Mesothelial cell of epicardium (in vitro differentiated cells): ENCODE measurements at places on chromosomes 1 and 21.

GRCh38 chr1:248696774-248697173 lies 5.8 kb downstream of the OR14I1 start:
- no peak for DNase-seq

DNA sequence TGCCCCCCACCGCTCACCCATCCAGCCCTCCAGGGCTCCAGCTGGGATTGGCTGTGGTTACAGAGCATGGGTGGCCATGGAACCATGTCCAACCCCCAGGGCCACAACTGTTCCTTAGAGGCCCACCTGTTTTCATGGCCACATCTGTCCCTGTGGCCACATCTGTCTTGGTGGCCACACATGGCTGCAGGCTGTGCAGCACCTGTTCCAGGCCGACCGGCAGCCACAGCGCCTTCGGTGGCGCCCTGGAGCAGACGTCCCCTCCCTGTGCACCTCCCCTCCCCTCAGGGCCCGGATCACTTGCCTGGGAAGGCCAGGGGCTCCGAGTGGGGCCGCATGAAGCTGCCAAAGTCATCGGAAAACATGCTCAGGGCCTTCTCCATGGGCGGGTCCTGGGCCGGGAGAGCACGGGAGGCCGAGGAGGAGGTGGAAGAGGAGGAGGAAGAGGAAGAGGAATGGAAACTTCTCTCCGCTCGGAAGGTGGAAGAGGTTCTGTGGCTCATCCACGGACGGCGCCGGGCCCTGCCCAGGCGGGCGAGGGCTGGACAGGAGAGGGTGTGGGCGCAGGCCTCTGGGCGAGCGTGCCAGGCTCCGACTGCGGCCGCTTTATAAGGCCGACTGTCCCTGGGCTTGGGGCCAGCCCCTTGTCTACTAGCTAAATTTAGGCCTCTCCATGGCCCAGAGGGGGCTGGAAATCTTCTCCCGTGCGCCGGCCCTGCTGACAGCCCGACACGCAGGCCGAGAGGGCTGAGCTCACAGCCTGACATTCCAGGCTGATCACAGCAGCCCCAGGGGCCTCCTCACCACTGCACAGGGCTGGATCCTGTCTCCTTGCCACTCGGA lies at the start of gene HSPB7:
TSS of gene HSPB7 (minus strand) at position 583 of the 843 bp plus-strand sequence. CDS start at position 503, 80 bp downstream.
- peak; percentile 76 for DNase-seq

GRCh38 chr1:222275729-222276465 lies 272.0 kb downstream of the HHIPL2 start:
- DNase-seq: no peak

DNA sequence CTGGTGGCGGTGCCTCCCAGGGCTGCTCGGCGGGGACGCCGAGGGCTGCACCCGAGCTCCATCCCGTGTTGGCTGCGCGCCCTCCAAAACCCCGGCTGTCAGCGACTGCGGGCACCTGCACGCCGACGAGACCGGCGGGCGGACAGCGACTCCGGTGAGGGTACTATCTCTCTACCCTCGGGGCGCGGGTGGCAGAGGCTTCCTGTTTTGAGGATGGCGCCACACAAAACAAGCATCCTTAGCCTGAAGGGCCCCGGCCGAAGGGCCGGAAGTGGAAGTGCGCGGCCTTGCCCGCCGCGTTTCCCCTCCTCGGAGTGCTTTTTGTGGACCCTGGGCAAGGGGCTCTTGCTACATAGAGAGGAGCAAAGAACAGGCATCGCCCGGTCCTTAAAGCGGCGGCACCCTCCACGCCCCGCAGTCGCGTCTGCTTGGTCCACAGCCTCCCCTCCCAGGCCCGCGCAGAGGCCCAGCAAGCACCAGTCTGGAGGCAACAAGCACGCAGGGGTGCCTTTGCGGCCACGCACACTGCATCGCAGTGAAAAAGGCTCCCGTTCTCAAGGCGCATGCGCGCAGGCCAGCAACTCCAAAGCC lies 561 bp upstream of the COQ8A start:
- no peak for DNase-seq

DNA sequence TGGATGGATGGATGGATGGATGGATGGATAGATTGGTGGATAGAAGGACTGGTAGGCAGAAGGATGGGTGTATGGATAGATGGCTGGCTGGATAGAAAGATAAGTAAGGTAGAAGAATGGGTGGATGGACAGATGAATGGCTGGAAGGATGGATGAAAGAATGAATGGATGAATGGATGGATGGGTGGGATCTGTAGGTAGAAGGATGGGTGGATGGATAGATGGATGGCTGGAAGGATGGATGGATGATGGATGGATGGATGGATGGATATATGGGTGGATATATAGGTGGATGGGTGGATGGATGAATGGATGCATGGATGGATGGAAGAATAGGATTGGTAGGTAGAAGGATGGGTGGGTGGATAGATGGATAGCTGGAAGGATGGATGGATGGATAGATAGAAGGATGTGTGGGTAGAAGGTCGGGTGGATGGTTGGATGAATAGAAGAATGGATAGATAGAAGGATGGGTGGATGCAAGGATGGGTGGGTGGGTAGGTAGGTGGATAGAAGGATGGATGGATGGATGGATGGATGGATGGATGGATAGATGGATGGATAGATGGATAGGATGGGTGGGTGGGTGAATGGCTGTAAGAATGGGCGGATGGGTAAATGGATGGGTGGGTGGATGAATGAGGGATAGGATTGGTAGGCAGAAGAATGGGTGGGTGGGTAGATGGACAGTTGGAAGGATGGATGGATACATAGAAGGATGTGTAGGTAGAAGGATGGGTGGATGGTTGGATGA lies 7.5 kb downstream of the MASP2 start:
- no peak for DNase-seq

GRCh38 chr1:6775261-6776043 lies 9.8 kb upstream of the CAMTA1 start:
- DNase-seq: no peak

GRCh38 chr1:199160521-199161318 lies 521.9 kb downstream of the PTPRC start:
- no peak for DNase-seq

DNA sequence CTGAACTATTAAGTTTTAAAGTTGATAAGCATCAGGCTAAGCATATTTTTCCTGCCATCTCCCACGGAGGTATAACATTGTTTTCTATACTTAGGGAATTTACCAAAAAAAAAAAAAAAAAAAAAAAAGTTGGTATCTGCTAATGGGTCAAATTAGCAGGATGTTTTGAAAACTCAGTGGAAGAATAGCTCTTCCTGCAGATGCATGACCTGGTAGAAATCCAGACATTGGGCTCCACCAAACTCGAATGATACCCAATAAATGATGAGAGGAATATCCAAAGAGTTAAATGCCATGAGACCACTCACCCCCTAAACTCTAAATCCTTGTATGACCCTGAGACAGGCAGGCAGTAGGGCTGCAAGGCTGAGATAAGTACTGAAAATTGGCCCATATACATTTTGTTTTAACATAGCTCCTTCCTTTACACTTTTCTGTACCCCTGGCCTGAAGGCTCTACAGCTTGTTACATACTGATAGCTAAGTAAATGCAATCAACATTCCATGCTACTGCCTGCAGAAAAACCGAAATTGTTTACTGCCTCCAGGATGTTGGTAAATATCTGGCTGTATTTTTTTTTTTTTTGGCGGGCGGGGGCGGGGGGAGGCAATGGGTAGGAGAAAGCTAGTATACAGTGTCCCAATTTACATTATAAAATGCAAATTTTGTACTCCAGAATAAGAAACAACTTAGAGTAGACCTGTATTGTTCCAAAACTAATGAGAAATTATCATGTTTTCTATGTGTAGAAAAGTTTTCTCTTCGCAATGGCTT lies 57.6 kb downstream of the NFIA start:
- no peak for DNase-seq

GRCh38 chr1:19070891-19071621 lies 114.6 kb upstream of the IFFO2 start:
- no peak for DNase-seq

DNA sequence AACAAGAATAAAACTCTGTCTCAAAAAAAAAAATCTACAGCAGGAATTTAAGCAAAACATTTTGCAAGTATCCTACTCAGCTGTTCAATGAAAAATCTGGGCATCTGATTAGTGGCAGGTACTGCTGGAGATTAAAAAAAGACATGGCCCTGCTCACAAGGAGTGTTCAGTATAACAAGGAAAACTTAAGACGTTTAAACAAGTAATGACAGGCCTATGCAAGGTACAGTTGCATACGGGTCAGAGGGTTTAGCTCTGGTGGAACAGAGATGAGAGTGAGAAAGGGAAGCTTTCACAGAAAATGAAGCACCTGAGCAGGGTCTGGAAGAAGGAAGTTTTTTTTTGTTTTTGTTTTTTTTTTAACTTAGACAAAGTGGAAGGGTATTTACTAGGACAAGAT lies 23.0 kb downstream of the SNRNP40 start:
- no peak for DNase-seq

GRCh38 chr1:89918794-89919155 lies 76.1 kb upstream of the ZNF326 start:
- no peak for DNase-seq

- DNase-seq: no peak
Measured at GRCh38 chr1:220483700-220484099, 44.2 kb upstream of the MARK1 start.

GRCh38 chr1:29324771-29325351 lies 88.5 kb downstream of the PTPRU start:
- DNase-seq: no peak

GRCh38 chr1:14495996-14496395 lies 102.5 kb upstream of the KAZN start:
- DNase-seq: no peak

DNA sequence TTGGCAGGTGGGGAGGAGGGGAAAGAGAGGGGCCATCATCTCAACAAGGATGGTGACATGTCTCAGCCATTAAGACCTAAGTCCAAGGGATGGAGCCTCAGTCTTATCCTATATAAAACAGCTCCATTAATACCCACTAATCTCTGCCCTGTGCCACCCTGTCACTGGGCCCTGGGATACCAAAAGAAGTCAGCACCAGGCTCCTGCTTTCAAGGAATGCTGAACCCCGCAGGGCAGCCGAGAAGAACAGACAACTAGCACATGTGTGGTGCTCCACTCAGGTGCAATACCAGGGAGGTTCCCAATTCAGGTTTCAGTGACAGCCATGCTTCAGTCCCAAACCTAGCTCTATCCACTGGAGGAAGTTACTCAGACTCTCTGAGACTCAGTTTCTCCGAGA lies 128.4 kb downstream of the GRIK3 start:
- no peak for DNase-seq

DNA sequence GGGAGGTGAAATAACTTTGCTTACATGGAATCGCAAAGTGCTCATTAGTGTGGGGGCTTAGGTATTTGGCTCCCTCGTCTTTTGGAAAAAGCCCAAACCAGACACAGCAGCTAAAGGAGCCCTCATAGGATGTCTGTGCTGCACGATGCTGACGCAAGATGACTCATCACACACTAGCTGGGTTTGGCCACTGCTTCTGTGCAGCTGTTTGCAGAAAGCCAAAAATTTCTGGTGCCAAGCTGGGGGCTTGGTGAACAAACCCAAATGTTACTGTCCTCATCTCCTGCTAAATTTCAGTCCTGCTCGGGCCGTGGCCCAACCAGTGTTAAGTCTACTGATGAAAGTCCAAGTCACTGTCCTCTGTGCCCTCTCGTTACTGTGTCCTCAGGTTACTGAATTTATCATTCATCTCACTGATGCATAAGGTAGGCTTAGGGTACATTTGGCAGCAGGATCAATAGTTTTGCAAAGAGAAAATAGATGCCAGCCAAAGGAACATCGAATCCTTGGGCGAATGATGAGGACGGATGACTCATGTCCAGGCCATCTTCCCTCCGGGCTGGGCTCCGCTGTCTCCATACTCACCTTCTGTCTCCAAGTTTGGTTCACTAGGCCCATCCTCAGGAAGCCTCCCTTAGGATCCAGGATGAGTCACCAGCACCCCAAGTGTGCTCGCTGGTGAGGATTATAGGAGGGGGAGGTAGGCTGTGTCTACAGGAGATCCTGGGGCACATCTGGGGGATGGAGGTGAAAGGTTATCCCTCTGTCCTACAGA lies 177.7 kb downstream of the ADSS2 start:
- peak; percentile 45 for DNase-seq

DNA sequence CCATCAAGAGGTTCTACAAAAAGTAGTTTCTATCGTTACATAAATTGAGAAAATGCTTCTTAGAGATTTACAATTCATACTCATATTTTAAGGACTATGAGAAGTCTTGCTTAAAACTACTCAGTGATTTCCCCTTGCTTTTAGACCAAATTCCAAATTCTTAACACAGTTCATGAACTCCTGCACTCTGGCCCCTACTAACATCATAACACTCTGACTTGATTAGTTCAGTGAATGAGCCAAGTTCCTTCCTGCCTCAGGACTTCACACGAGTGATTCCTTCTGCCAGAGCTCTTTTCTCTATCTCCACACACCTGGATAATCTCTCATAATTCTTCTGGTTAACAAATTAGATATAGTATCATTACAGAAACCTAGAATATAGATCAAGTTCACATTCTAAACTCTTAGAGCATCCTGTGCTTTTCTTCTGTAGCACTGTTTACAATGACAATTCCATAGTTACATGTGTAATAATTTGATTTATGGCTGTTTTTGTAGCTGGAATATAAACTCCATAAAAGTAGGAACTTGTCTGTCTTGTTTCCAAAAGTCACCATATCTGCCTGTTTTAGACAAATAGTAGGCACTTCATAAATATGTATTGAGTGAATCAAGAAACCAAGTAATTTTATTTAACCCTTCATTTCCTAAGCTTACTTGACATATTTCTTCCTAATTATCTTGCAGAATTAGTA lies 59.9 kb downstream of the NUF2 start:
- DNase-seq: no peak

DNA sequence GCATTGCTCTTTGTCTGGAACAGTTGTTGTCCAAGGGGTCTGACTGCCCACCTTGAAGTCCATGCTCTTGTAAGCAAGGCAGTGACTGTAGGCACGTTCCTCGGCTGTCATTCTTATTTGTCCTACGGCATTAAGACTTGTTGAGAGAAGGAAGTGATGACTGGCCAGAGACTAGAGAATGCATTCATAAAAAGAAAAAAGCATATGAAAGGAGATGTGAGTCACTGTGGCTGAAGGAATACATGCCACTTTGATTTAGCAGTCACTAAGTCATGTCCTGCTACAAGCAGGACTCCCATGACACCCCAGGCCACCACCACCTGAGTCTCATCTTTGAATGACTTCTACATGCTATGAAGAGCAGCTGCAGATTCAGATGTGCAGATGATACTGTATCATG lies 50.5 kb downstream of the CNN3 start:
- DNase-seq: no peak

DNA sequence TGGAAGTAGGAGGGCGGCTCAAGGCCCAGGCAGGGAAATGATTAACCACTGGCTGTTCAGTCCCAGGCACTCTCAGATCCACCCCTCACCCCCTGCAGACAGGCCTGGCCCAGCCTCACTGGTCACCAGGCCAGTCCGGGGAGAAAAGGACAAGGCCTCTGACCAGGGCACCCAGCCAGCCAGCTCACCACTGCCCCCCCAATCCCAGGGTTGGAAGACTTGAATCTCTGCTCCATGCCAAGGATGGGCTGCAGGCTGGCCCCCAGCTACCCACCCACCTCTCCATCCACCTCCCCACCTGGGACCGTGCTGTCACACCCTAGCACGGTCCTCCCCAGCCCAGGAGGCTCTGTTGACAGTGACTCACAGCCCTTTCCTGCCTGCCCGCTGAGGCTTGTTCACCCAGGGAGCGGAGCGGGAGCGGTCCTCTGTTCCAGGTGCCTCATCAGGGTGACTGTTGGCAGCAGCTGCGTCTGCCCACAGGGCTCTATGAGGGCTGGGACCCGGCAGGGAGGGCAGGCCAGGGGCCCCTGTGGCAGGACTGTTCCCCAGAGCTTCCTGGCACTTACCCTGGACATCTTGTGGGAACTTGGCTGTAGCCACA lies 2.2 kb downstream of the LAD1 start:
- DNase-seq: no peak
